ENCODE measurements at places on chromosomes 6 and 20.

GRCh38 chr6:168062346-168063289 is 16.4 kb downstream of the FRMD1 start:
- no peak for DNase-seq

DNA sequence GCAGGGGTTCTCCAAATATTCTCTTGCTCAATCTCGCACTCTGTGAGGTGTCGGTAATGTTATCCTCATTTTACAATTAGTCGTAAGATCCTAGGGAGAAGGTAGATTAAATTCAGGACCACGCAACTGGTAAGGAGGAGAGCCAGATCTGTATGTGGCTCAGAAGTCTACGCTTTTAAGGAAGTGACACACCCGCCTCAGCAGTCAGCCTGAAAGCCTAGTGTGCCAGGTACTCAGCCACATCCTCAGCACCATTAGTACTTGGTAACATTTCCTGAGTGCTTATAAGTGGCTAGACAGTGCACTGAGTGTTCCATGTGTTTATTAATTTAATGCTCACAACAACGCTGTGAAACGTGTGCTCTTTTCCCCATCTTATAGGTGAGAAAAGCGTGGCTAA is 63.7 kb downstream of the DHX35 start:
- DNase-seq = no peak

DNA sequence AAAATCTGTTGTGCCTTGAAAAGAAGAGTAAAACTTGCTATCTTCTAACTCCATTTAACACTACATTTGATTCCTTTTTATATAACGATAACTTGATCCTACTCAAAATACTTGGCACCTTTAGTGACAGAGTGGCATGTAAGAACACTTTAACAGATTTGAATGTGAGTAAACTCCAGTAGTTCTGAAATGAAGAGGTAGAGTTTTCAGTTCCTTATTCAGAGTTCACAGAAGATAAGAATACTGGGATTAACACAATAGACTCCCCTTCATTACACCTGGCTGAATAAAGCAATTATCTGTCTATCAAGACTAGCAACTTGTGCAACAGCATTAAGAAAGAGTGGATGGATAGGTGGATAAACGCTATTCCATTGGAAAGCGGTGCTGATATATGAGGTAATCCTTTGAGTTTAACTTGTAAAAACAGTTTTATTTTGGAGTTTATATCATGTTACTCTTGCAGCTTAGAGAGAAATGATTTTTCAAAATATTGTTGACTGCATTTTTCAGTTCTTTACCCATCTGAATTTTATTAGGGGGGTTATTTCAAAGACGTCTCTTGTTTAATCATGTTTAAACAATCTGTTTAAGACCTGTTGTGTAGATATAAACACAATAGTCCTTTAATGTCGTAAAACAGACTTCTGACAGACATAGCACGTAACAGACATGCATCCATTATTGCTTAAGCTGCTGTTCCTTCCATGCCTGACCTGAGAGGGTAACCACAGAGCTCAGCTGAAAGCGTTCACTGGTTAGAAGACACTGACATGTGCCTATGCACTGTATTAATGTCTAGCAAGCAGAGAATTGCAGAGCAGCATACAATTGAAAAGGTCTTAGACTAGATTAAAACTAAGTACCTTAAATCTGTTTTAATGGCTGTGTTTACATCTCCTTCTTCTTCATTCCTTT is 102.4 kb upstream of the SUPT3H start:
- DNase-seq = no peak

GRCh38 chr6:104579310-104579863 is 280.3 kb downstream of the HACE1 start:
- DNase-seq = no peak

GRCh38 chr6:8934318-8934717 is 499.0 kb upstream of the SLC35B3 start:
- no peak for DNase-seq

GRCh38 chr20:54611708-54612412 is 136.5 kb downstream of the DOK5 start:
- no peak for DNase-seq
